Activated T-helper 1 cell treated with anti-CD3 and anti-CD28 coated beads, Interleukin-2, amount 50 U/mL, for 16 hours (primary cell): ENCODE measurements at places on chromosomes 12 and 14.

GRCh38 chr12:8665759-8666158, 3.1 kb upstream of the MFAP5 start:
- DNase-seq: no peak

- DNase-seq: no peak
These were observed 13.1 kb downstream of the ARMH4 start for GRCh38 chr14:58138714-58139482.

GRCh38 chr12:28027947-28028724, 55.6 kb upstream of the PTHLH start:
- no peak for DNase-seq

DNA sequence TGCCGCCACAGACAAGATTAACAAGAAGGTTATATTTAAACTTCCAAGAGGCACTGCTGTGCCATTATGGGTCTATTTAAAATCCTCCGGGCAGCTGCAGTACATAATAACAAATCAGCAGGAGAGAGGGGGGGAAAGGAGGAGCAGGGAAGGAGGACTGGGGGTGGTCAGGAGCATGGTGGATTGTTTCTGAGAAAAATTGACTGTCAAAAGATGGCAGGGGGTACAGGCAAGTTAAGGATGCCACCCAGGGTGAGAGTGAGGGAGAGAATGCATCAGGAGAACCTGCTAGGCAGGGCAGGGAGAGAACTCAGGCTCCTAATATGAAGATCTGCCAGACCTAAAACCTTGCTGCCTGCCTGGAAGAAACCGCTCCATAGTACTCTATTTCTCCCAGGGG, 181.8 kb downstream of the GRIN2B start:
- DNase-seq: no peak

DNA sequence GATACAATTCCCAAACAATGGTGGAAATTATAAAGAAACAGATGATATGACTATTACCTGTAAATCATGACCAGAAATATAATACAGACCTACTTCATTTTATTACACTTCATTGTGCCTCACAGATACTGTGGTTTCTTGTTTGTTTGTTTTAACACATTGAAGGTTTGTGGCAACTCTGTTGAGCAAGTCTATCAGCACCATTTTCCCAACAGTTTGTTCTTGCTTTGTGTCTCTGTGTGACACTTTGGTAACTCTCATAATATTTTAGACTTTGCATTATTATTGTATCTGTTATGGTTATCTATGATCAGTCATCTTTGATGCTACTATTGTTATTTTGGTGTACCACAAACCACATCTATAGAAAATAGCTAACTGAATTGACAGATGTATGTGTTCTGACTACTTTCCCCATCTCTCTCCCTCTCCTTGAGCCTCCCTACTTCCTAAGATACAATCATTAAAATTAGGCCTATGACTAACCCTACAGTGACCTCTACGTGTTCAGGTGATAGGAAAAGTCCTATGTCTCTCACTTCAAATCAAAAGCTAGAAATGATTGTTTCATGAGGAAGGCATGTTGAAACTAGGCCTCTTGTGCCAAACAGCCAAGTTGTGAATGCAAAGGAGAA, 49.1 kb downstream of the FBXO33 start:
- no peak for DNase-seq

DNA sequence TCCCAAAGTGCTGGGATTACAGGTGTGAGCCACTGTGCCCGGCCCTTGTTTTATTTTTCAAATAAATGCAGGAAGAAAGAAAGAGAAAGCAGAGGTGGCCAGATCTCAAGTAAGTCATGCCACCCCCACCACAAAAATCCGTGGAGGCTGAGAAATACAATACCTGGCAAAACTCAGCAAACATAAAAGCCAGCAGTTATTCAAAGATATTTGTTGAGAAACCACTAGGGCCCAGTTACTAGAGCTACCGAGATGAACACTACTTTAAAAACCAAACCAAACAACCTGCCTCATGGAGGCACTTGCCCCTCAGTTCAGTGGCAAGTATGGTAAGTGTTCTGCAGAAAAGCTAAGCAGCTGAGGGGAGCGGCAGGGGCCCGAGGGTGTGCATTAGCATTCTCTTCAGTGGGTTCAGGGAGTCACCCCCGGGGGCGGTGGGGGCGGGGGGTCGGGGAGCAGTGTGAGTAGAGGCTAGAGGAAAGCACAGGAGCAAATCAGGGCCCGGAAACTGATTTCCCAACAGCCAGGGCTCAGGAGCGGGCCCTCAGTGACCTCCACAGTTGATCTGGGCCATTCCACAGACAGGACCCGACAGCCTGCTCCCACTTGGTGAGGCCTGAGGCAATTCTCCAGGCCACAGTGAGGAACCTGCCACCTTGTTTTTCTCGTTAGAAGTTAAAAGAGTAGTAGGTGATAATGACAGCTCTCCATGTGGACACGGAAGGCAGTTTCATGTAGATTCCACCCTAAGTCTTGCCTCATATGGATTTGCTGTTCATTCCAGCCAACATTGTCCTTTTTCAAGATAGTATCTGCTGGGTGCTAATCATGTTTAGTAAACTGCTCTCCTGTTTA, 8.6 kb downstream of the EVL start:
- no peak for DNase-seq

DNA sequence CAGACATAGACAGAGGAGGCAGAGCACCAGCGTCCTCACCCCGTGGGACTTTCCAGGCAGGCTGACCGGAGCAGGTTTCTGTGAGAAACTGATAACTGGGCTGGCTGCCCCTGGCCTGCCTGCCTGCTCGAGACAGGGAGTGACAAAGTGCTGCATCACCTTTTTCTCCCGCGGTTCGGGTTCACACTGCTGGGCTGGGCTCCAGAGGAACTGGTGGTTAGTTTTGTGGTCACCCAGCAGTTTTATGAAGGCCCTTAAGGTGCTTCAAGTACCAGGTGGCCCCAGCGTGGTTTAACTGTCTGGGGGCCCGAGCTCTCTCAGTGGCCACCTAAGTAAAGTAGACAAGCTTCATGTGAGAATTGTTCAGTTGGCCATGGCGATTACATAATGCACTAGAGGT, 1073.6 kb downstream of the BCL11B start:
- no peak for DNase-seq
